Esophagus muscularis mucosa (tissue), 4 donors: ENCODE measurements at places on chromosomes 1 and 21.

DNA sequence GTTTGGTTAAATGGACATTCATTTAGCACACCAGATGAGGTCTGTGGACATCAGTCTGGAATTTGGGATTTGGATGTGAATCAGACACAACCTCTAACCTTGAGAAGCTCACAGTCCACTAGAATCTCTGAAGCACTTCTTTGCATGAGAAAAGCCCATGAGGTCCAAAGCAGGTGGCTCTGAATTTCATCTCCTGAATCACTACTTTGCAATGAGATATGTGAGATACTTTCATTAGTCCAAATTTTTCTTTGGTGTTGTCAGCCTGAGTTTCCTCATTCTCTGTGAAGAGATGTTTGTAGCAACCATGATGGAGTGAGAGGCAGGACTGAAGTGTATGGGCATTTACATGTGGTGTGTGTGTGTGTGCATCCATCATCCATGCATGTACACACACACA, 16.5 kb upstream of the LCE2D start:
- no peak for DNase-seq

DNA sequence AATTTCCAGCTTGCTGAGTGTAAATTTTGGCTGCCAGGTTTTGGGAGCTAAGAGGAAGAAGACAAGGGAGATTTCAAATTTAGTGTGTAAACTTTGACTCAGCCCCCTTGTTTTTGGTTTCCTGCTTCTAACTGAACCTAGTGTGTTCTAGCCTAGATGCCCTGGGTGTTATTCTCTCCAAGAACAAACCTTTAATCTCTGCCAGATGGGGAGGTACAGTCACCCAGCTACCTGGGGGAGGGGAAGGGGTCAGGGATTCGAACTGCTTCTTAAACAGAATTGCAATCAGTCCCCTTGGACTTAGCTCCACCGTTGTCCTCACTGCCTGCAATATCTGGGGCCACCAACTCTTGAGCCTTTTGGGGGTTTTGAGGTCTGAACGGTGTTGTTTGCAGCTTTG, 238.9 kb downstream of the KIF26B start:
- DNase-seq = no peak

GRCh38 chr1:31335007-31335406, 37.9 kb downstream of the FABP3 start:
- no peak for DNase-seq

GRCh38 chr1:15152318-15153183, 996 bp upstream of the TMEM51 start:
- DNase-seq = peak; percentile 96

- no peak for DNase-seq
Observed at GRCh38 chr1:155104605-155105534, 22.8 kb upstream of the EFNA1 start.

GRCh38 chr1:175207971-175208370, 15.4 kb upstream of the KIAA0040 start:
- DNase-seq = no peak

DNA sequence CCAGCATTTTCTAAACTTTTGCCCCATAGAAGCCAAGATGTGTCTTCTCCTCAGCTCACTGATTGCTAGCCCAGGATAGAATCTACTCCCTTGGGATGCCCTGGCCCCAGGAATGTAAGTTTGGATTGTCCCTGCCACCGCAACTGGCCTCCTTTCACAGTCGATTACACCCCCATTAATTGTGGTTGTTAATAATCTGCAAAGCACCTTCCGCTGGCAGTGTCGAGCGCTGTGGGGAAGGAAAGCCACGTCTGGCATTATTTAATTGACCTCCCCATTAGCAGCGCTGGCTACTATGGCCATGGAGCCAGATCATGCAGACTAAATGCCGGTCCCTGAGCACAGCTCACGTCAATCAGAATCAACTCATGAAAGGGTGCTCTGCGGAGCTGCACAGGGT, 597.3 kb upstream of the PLXNA2 start:
- DNase-seq = no peak

GRCh38 chr1:3504151-3504821, 49.8 kb downstream of the ARHGEF16 start:
- no peak for DNase-seq

GRCh38 chr1:181159451-181160140, 71.1 kb downstream of the IER5 start:
- no peak for DNase-seq

DNA sequence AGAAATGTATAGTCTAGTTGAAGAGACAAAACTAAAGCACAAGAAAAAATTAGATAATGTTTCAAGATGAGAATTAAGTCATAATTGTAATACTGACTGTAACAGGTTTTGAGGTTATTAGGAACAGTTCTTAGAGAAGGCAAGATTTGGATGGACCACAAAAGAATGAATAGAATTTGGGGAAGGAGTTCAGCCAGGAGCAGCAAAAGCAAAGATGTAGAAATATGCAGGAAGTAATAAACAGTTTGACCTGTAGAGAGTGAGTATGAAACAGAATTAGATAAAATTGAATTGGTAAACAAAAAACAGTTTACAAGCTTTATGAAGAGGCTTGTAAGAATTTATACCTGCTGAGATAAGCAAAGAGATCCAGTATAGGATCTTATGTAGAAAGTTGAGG, 16.3 kb downstream of the VPS45 start:
- no peak for DNase-seq

DNA sequence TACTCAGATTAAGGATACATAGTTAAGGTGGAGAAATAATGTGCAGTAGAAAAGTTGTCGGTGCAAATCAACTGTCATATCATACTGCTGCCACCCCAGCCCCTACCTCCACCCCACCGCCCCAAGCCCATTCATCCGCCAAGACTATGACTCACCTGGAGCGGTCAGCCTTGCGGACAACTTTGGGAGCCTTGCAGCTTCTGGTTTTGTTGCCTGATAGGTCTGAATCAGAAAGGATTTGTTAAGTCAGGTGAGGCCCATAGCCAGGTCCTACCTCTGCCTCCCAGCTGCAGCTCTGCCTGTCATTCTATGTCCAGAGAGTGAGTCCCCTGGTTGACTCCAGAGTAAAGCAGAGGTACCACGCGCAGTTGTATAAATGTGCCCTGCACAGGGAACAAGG, 12.6 kb downstream of the C1orf162 start:
- DNase-seq = peak; percentile 79

DNA sequence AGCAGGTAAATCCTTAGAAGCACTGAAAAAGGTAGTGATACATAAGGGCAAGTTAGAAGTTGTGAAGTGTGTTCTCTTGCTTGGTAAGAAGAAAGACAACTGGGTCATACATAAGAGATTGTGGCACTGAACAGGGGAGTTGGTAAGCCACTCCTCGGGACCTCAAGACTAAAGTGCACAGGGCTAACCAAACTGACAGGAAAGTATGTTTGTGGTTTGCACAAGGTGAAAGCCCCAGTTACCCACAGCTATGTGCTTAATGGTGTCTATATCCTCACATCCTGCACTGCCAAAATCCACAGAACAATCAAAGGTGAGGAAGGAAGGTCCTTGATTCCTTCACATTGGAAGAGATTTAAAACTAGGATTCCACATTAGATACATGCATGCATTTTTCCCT, 276.5 kb downstream of the DNM3 start:
- DNase-seq = no peak
